HAP-1 (cell line): ENCODE measurements at places on chromosomes 11 and 22.
A peak's percentile ranks its signal among the peaks of the same experiment; 100 is the strongest.

DNA sequence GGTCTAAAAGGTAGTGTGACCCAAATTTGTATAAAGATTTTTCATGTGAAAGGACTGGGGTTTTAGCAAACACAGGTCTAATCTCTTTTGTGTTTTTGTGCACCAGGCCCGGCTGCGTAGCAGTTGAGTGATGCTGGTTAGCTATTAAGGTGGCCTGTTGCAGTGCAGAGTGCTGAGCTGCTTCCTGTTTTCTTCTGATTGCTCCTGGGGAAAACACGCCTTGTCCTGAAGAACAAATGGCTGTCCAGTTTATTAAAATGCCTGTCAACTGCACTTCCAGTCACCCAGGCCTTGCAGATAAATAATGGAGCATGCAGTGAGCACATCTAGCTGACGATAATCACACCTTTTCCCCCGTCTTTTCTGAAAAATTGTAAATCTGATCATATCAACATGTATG, 1.8 kb downstream of the SRSF8 start:
- peak; percentile 94 for DNase-seq

GRCh38 chr22:32794449-32795213, 6.9 kb upstream of the TIMP3 start:
- DNase-seq: no peak

GRCh38 chr22:37996515-37997246, 12.3 kb upstream of the SOX10 start:
- DNase-seq: no peak

DNA sequence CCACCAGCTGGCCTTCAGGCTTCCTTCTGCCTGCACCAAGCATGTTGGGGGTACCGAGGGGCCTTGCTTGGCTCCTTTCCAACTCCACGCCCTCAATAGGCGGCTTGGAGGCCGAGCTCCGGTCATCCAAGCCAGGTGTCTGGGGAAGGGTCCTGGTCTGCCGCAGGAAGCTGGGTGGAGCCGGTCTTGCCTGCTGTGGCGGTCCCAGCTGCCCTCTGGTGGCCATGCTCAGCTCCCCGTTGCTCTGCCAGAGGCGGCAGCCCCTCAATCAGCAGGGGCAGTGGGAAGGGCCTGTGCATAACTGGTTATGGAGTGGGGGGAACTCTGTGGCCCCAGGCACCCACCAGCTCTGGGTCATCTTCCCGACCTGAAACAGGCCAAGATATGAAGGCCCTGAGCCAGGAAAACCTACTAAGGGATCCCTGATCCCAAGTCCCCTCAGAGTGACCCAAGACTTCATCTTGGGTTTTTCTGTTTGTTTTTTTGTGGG, 3.2 kb downstream of the ARVCF start:
- DNase-seq: peak; percentile 32

- DNase-seq: no peak
Observed at GRCh38 chr11:110712659-110713448, 617 bp upstream of the ARHGAP20 start.

DNA sequence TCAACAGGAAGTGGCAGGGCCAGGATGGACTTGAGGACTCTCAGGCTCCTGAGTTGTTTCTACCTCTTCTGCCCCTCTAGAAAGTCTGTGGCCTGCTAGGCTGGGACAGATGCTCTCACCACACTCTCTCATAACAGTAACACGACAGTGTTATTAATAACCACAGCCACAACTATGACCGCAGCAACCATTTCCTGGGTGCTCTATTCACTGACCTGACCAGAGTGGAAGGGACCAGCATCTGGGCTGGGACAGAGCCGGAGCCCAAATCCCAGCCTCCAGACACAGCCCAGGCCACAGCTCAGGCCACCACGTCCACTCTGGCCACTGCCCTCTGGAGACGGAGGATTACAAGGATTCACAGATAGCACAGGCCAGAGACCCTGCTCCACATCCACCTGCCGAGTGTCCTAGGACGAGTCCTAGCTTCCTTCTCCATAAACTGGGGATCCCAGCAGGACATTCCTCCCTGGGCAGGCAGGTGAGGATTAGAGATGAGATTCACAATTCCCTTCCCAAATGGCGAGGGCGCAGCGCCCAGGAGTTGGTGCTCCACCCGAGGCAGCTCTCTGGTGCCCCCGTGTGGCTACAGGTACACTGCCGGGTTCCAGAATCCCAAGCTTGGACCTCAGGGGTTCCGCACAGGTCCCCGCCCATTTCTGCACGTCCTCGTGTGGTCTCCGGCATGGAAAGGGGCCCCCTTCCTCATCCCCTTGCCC, 7.1 kb downstream of the PNPLA5 start:
- DNase-seq: peak; percentile 83

- DNase-seq: no peak
Observed at GRCh38 chr11:1659506-1659905, 29.9 kb downstream of the KRTAP5-5 start.

DNA sequence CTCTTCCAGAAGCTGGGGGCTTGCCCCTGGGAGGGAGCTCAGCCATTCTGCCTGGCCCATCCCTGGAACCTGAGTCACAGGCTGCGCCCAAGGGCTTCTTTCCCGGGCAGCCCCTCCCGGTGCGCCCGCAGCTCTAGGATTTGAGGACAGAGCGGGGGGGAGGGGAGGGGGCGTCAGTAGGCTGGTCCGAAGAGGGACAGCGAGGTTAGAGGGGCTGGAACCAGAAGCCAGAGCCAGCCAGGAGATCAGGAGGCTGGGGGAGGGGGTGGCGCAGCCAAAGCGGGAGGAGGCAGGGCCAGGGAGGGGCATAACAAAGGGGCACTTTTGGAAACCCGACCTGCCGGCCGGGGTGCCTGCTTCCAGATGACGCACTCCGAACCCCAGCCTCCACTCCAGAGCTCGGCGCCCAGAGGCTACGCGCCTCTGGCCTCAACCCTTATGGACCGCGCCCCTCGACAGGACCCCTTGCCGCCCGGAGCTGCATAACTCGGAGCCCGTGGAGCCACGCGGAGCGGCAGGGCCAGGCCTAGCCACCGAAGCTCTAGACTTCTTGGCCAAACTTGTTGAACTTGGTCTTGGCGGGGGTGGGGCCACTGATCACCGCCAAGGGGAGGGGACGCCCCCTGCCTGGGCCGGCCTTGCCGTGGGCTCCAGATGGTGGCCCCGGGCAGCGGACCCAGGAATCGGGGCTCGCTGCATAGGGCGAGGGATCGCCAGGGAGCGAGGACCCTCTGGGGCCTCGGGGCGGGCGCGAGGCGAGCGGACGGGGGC, 744 bp downstream of the PACSIN3 start:
- peak; percentile 88 for DNase-seq

DNA sequence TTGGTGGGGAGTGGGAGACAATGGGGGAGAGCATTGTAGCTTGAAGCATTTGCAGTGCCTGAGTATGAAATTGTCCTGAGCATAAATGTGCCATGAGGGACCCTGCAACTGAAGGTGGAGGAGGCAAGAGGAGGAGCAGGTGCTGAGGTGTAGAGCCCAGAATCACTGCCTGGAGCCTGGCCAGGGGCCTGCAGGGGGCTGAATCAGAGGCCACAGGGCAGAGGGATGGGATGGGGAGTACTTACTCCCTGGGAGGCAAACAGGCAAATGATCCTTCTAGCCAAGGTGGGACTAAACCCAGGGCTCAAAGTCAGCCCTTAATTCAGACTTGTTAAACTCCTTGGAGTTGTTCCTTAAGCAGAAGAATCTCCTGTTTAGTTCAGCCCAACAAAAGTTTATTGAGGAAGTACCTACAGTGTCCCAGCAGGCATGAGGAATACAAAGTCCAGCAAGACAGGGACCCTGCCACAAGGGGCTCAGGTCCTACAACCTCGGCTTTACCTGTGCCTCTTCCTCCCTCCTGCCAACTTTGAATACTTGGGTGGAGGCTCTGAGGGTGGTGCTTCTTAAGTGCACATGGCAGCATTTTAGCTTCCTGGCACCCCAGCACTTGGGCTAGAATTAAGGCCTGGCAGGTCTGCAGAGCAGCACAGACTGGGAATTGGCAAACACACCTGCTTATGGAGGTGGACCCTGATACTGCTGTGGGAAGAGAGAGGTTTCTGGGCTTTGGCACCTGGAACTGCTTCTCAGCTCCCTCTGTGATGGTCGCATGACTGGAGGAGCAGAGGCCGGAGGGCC, 20.0 kb downstream of the MICAL2 start:
- no peak for DNase-seq

DNA sequence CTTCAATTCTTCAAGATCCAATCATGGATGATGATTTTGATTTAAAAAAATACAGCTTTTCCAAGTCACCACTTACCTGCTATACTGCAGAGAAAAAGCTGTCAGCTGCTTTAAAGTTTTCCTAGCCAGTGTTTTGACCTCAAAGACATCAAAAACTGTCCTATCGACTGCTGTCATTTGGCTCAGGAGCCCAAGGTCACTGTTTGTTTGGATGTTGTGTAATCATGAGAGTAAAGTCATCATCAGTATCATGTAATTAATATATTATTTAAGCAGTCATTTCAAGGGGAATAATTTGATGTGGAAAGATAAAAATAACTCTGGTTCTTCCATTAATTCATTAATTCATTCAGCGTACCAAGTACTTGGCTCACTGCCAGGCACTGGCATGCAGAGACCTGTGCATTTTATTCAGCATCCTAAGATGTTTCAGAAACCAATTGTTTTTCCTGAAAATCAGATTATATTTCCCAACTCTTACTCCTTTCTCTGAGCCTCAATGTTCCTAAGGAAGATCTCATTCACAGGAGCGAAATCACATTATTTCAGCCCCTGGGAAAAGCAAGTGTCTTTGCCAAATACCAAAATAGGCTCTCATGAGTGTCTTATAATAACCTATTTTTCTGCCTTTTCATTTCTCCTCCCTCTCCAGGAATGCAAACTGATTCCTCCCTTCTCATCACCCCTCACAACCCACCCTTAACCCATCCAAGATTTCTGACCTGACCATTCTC, 59.9 kb downstream of the SLC1A2 start:
- DNase-seq: no peak

GRCh38 chr11:3146612-3147256, 18.4 kb downstream of the OSBPL5 start:
- DNase-seq: no peak

- DNase-seq: no peak
Observed at GRCh38 chr11:102112509-102112821, 2.2 kb downstream of the YAP1 start.

DNA sequence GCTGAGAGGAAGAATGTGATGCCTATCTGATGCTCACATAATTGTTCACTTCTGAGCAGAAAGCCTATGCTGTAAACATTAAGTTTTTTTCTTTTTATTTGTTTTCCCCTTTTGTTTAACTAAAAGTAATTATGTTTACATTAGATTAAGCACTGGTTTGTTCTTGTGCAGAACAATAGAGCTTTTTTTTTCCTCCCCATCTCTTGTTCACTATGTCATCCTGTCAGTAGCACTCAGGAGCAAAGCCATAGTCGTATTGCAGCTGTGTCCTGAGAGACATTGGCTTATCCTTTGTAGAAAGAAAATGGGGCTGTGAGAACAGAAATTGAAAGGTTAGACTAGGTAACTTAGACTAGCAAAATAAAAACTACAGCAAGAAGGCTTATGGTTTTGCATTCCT, 301.8 kb upstream of the RAG2 start:
- DNase-seq: no peak

DNA sequence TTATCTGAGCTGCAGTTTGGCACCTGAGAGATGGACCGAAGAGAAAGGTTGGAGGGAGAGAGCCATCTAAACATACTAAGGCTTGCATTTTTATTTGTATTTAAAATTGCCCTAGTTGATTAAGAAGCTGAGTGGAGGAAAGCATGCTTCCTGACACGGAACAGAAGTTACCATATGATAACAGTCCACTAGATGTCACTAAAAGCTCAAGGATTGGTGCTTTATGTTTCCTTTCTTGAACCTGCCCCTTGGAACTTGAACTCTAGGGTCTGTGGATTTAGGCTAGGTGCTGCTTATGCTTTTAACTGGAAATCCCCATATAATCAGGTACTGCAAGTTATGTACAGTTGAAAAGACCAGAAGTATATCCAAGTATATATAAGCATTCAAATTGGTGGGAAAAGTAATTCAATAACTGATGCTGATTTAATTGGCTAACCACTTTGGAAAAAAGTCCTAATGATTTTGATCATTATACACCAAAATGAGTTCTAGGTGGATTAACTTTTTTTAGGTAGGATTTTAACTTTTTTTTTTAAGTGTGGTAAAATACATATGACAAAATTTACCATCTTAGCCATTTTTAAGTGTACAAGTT, 9.5 kb downstream of the RBMXL2 start:
- DNase-seq: peak; percentile 59

GRCh38 chr11:122038543-122038942, 77.5 kb downstream of the BLID start:
- DNase-seq: no peak

- peak; percentile 98 for DNase-seq
Observed at GRCh38 chr11:20775331-20775730, 105.9 kb downstream of the NELL1 start.

DNA sequence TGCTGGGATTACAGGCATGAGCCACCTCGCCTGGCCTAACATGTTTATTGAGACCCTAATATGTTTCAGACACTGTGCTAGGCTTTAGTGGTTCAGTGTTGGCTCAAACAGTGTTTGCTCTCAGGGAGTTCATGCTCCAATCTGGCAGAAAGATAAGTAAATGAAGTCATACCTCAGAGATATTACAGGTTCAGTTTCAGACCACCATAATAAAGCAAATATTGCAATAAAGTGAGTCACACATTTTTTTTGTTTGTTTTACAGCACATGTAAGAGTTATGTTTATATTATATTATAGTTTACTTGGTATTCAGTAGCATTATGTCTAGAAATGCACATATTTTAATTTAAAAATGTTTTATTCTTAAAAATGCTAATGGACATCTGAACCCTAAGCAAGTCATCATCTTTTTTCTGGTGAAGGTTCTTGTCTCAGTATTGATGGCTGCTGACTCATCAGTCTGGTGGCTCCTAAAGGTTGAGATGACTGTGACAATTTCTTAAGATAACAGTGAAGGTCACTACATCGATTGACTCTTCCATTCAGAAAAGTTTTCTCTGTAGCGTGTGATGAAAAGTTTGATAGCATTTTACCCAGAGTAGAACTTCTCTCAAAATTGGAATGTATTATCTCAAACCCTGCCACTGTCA, 243.0 kb upstream of the ANO5 start:
- no peak for DNase-seq

DNA sequence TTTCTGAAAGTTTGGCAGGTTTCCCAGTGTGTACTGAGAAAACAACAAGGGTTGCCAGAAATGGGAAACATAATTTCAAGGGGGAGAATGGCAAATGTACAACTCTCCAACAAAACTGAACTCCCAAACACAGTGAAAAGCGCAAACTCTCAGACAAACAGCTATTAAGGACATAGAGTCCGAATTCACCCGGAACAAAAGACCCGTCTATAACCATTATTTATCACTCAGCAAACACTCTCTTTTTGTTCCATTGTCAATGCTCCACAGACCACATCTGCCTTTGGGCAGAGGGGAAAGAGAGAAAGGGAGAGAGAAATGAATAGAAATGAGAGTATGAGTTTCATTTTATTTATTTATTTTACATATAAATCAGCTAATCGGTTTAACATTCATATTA, 21.7 kb downstream of the KIRREL3 start:
- no peak for DNase-seq

DNA sequence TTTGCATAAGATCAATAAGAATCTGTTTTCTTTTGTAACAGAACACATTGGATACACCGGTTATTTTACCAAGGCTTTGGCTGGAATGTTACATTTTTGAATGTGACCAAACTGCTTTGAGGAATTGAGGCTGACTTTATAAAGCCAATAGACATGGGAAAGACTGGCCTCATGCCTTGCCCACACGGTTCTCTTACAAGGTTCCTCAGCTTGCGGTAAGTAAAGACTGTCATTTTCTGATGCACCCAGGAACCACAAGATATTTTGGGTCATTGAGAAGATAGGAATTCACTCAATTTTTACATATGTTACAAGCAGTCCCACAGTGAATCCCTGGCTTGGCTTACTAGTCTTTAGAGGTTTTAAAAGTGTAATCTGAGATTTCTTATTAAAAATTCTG, 23.9 kb downstream of the OR10A6 start:
- no peak for DNase-seq
